ENCODE measurements at places on chromosomes 12 and 14.
A peak's percentile ranks its signal among the peaks of the same experiment; 100 is the strongest.

GRCh38 chr12:43856972-43857371 lies 21.1 kb downstream of the TMEM117 start:
- DNase-seq = no peak

- DNase-seq = no peak
These were observed 30.8 kb downstream of the KIF26A start for GRCh38 chr14:104169005-104169698.

GRCh38 chr14:91899213-91899612 lies 31.9 kb upstream of the TC2N start:
- no peak for DNase-seq

- DNase-seq = peak; percentile 44
These were observed at the start of gene GLIPR1 for GRCh38 chr12:75480469-75480949. Gene GLIPR1 (plus strand): TSS chr12:75480755. CDS start chr12:75480881, 126 bp downstream.

GRCh38 chr14:69317102-69317755 lies 57.3 kb downstream of the GALNT16 start:
- DNase-seq = no peak

- no peak for DNase-seq
These were observed 184.2 kb downstream of the KCNA5 start for GRCh38 chr12:5227708-5228373.

All from omental fat pad (tissue), 4 donors.